Lower leg skin (tissue), 4 donors: ENCODE measurements at places on chromosomes 16 and 17. TPM values are rescaled to one million over a fixed set of nuclear protein-coding genes. Genes with fewer than 3 reads are reported as not detected.

- DNase-seq = no peak
Measured at GRCh38 chr16:8600144-8600775, 9.9 kb upstream of the TMEM114 start.

GRCh38 chr17:31130286-31131224, 35.8 kb downstream of the NF1 start:
- no peak for DNase-seq

GRCh38 chr16:17347624-17348023, 123.1 kb downstream of the XYLT1 start:
- DNase-seq = no peak

GRCh38 chr17:55294042-55294751, 29.4 kb downstream of the HLF start:
- no peak for DNase-seq

DNA sequence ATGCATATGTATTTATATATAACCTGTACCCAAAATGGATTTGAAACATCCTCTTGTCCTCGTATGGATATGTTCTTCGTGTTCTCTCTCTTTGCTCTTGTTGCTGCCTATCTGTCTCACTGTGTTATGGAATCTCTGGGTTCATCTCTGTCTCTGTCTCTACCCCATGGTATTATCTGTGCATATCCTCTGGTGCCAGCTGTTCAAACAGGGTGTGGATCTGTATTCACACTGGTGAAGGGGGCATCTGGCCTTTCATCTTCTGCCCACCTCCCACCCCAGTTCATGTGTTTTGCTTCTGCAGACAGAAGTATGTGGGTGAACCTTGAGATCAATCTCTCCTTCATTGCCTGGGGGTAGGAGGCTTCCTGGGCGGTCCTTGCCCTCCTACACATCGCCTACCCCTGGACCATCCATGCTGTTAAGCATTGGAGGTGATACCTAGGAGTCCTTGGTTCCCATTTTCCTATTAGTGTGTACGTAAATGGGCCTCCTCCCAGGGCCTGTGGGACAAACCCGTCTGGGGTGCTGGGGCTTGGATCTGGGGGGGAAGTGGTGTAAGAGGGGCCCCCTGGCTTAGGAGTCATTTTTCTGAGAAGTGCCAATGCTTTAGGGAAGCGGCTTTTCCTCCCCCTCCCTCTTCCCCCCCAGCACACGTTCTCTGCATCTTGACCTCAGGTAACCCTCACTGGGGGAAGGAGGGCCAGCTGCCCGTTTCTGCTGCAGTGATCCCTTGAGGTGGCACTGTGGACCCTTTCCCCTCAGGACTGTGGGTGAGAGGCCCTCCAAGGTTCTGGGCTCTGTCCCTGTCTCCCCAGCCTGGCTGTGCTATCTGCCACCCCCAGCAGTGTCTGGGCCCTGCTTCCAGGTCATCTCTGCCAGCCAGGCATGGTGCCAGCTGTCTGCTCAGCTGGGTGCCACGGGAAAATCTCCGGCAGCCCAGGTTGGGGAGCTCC, 21.1 kb downstream of the RARA start:
- DNase-seq = no peak

- no peak for DNase-seq
Measured at GRCh38 chr17:7191571-7192270, 12.6 kb upstream of the ASGR1 start.

- no peak for DNase-seq
Measured at GRCh38 chr16:22284637-22285036, 12.6 kb upstream of the POLR3E start.

DNA sequence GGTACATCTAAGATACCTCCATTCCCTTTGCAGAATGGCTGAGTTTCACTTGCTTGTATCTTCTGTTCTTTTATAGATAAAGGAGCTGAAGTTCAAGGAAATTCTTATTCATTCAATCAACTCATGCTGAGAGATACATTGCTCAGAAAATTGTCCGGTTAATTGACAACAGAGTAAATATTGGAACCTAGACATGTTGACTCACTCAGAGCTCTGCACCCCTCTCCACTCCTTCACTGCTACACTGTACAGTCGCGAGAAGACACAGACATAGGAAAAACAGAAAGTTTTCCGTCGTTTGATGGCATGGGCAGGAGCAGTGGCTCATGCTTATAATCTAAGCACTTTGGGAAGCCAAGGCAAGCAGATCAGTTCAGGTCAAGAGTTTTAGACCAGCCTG, 690.5 kb upstream of the SOX9 start:
- DNase-seq = no peak

- no peak for DNase-seq
Measured at GRCh38 chr17:55883149-55883548, 132.3 kb downstream of the PCTP start.

Gene SLC13A2
- total RNA-seq = 13.2 TPM

GRCh38 chr17:32810690-32811089, 66.2 kb downstream of the MYO1D start:
- DNase-seq = no peak

- no peak for DNase-seq
Measured at GRCh38 chr16:31071861-31072260, 2.2 kb downstream of the ZNF668 start.

DNA sequence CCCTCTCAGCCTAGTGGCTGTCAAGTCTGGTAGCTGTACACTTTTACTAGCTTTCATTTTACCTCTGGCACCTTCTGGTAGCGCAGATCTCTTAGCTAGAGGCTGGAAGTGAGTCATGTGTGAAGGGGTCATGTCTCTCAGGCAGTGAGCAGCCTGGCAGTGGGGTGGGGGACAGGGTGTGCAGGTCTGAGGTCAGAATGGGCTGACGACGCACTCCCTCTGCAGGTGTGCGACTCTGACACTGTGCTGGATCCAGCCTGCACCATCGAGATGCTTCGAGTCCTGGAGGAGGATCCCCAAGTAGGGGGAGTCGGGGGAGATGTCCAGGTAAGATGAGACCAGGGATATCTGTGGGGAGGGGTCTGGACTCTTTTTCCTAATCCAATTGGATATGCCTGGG, 7.8 kb downstream of the HAS3 start:
- DNase-seq = no peak

Gene KRTAP9-4
- total RNA-seq = 177 TPM

- DNase-seq = peak; percentile 92
Measured at GRCh38 chr17:82444941-82445521, 5.5 kb downstream of the CYBC1 start.

Gene PYDC1
- total RNA-seq = 15.0 TPM

DNA sequence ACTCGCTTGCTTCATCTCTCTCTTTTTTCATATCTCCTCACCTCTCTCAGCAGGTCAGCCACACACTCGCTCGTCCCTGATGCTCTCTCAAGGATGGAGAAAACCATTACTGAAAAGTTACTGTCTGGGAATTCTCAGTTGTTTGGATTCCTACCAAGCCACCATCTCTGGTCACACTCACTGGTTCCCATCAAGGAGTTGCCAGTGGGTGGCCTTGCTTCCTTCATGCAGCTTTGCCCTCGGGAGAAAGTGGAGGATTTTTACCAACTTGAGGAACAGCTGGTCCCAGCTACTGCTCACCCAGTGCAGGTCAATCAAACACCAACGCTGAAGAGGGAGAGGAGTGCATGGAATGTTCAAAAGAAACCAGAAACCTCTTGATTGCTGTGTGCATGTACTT, 25.3 kb downstream of the MEOX1 start:
- DNase-seq = no peak

DNA sequence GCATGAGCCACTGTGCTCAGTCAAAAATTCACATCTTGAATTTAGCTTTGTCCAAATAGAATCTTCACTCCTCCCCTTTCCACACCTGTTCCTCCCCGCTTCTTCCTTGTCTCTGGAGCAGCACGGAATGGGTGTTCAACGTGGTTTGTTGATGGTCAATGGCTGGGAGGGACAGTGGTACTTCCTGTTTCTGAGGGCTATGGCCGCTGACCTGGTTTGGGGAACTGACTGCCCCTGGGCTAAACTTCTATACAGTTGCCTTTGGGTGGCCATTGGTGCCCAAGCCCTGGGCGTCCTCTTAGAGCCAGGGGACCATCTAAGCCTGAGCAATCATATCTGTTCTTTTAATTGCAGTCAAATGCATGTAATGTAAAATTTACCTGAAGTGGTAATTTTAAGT, 19.1 kb upstream of the WFIKKN2 start:
- DNase-seq = no peak

Gene SLC52A1
- 6.1 TPM for total RNA-seq

Gene ORMDL3
- 76.2 TPM for total RNA-seq

- DNase-seq = no peak
Measured at GRCh38 chr17:15213381-15214087, 51.6 kb downstream of the PMP22 start.

Gene CCL14
- 15.6 TPM for total RNA-seq

Gene HSD17B1
- 6.6 TPM for total RNA-seq

Gene MED9
- total RNA-seq = 29.3 TPM

DNA sequence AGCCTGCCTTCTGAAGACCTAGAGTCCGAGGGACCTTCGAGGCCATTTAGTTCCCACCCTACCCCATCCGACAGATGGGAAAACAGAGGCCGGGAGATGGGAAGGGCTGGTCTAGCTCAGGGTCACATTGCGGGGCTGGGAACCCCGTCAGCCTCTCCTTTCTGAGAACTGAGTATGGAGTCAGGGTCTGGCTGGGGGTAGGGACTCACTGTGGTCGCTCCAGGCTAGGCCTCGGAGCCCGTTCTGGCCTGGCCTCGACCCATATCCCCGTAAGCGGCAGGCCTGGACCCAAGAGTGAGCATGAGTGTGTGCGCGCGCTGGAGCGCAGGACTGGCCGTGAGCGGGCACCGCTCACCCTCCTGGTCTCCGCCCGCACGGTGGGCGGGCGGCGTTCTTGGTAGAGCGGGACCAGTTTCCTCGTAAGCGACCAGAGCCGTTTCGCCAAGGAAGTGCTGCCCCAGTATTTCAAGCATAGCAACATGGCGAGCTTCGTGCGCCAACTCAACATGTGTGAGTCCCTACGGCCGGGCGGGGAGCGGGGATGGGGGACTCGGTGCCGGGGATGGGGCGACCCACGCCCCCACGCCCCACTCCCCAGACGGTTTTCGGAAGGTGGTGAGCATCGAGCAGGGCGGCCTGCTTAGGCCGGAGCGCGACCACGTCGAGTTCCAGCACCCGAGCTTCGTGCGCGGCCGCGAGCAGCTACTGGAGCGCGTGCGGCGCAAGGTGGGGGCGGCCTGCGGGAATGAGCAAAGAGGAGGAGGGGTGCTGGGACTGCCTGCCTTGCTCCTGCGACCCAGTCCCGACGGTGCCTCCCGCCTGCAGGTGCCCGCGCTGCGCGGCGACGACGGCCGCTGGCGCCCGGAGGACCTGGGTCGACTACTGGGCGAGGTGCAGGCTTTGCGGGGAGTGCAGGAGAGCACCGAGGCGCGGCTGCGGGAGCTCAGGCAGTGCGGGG, 855 bp downstream of the HSF4 start:
- DNase-seq = no peak

DNA sequence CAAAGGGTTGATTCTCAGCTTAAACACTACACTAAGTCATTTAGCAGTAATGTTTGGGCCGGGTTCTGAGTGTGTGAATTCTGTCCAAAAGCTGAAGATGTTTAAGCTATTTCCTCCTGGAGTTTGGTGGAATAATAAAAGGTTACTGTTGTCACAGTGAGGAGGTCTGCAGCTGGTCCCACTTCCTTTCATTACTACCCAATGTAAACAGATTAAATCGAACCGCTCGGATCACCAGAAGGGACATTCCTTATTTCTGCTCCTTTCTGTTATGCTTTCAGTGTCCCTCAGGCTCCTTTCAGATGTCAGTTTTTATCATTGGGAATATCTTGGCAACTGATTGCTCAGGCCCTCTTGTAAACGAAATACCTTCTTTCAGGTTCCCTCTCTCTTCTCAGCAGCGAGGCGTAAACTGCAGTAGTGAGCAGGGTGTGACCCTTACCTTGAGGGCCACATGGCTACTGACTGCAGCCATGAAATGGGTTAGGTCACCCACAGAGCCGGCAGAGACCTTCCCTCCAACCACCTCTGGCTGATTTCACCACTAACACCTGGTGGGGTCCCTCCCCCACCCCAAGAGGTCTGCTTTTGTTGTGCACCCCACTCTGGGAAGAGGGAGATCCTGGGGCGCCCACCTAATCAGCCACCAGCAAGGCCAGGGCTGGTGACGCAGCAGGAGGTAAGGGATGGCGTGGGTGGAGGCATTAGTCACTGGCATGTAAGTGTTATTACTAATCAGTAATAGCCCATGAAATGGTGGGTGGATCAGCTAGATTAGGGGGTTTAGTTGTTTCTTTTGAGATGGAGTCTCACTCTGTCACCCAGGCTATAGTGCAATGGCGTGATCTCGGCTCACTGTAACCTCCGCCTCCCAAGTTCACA, 117.6 kb downstream of the VPS53 start:
- no peak for DNase-seq

DNA sequence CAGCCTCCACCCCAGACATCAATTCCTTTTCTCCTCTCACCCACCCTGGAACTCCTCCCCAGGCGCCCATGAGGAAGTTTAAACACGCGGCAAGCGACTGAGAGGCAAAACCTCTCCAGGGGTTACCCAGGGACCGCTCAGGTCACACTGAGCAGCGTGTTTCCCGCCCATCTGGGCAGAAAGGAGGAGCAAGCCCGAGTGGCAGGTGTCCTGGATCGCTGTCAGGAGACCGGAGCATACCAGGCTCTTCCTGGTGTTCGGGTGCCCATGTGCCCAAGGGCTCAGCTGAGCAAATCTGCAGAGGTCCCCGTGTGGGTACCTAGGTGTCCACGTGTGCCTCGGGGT, 491 bp downstream of the SLC25A19 start:
- DNase-seq = no peak

Gene TMED6
- total RNA-seq = not detected

DNA sequence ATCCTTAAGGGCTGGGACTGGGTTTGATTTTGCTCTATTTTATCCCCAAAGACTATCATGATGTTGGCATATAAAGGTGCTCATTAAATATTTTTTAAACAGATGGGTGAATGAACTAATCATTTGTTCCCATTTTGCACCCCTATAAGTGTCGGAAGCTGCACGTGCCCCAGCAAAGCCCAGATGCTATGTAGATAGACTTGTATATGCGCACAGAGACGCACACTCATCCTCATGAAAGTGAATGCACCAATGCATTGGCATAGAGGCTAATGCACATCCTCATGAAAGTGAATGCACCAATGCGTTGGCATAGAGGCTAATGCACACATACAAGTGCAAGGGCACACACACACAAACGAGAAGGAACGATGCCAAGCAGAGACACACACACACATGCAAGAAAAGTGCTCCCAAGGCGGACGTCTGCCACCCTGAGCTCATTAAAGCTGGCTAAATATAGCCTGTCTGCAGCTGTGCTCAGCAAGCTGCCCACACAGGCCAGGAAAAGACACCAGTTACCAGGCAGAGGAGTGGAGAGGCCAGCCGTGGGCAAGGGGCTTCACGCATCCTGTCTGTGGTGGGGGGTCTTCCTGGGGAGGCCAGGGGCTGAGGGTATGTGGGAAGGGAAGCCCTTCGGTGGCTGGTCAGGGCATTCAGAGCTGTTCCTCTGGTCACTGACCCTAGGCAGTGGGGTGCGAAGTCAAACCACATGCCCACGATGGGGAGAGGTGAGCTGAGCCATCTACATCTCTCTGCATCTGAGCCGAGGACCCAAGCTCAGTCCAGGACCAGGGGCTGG, 52.6 kb downstream of the PIMREG start:
- peak; percentile 48 for DNase-seq
